ENCODE measurements at places on chromosomes 11 and 22.
A peak's percentile ranks its signal among the peaks of the same experiment; 100 is the strongest.

- H3K4me1 ChIP-seq: peaks cover 26% of the 10 kb centered on the region
- DNase-seq: no peak
- no peak overlapping the region for H3K4me3 ChIP-seq
- H3K36me3 ChIP-seq: no peaks in the 10 kb centered on the region
- H3K27me3 ChIP-seq: no peaks in the 10 kb centered on the region
Observed at GRCh38 chr22:46522797-46523196, 14.6 kb downstream of the CELSR1 start.

DNA sequence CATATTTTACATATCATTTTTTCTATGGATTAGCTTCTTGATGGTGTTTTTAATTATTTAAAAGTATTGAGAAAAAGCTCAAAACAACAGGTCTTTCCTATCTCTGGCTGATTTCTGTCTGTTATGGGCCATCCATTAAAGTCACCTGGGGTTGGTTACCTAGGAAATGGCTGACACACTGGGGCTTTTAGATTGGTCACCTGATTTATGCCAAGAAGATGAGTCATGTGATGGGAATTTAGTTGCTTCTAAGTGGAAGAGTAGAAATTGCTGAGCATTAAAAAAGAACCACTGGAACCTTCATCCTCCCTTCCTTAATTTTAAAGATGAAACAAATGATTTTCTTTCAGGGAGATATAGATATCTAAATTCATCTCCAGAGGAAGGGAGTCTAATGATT, 48.8 kb upstream of the LARGE1 start:
- no peaks in the 10 kb centered on the region for H3K36me3 ChIP-seq
- peak; percentile 1 for DNase-seq
- no peak overlapping the region for H3K4me3 ChIP-seq
- H3K27ac ChIP-seq: no peak overlapping the region
- no peaks in the 10 kb centered on the region for H3K27me3 ChIP-seq
- no peaks in the 10 kb centered on the region for H3K4me1 ChIP-seq

- DNase-seq: no peak
- H3K4me1 ChIP-seq: peaks cover 13% of the 10 kb centered on the region
- H3K27ac ChIP-seq: peak overlapping the region; percentile 38
- no peaks in the 10 kb centered on the region for H3K27me3 ChIP-seq
- H3K36me3 ChIP-seq: peaks cover 11% of the 10 kb centered on the region
- H3K4me3 ChIP-seq: no peak overlapping the region
Observed at GRCh38 chr11:46674463-46675287, 25.7 kb downstream of the ARHGAP1 start.

DNA sequence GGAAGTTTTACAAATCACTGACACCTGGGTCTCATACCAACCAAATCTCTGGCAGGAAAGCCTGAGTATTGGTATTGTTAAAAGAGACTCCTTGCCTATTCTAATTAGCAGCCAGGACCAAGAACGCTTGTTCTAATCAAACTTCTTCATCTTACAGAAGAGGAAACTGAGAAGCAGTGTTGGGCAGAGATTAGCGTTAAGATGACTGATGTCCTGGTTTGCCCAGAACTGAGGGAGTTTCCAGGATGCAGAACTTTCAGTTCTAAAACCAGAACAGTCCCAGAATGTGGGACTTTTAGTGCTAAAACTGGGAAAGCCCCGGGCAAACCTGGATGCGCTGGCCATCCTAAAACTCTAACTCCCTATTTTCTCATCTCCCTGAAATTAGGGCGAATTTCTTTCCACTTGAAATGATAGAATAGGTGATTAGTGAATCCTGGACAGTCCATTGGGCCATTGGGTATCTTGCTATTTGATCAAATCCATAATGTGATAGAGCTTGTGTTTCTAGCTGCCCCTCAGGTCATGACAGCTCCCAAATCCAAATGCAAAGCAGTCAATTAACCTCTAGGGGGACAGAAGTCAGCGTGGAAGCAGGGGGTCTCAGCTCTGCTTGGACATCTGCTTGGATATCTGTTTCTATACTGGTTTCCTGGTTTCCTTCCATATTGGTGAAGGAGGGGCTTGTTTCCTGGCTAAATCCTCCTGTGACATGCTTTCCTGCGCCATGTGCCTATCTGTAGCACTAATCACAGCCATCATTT, 16.0 kb upstream of the TMPRSS13 start:
- H3K4me1 ChIP-seq: 0 out of 2 replicates have a peak, but pooled peaks cover 4% of the 10 kb centered on the region
- H3K36me3 ChIP-seq: no peaks in the 10 kb centered on the region
- peaks cover 19% of the 10 kb centered on the region for H3K27me3 ChIP-seq
- no peak overlapping the region for H3K27ac ChIP-seq
- no peak for DNase-seq

DNA sequence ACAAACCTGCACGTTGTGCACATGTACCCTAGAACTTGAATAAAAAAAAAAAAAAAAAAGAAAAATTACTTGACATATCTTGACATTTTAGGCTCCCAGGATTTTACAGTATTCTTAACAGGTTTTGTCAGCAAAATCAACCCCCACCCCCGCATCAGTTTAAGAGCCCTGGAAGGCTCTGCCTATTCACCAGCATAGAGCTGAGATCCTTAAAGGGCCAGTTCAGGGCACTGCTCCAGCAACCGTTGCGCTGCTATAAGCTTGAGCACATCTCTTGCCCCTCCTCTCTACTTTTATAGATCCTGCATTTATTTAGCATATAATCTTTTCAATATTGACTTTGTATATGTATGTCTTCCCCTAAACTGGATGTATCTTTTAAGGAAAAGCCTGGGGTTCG, 697 bp upstream of the PAFAH1B2 start:
- peaks cover 15% of the 10 kb centered on the region for H3K36me3 ChIP-seq
- H3K27me3 ChIP-seq: no peaks in the 10 kb centered on the region
- DNase-seq: peak; percentile 68
- H3K4me3 ChIP-seq: peak overlapping the region; percentile 81

GRCh38 chr11:22169833-22170232, 23.1 kb upstream of the ANO5 start:
- no peaks in the 10 kb centered on the region for H3K27me3 ChIP-seq
- H3K36me3 ChIP-seq: no peaks in the 10 kb centered on the region
- H3K4me3 ChIP-seq: no peak overlapping the region
- peak; percentile 5 for DNase-seq
- no peak overlapping the region for H3K27ac ChIP-seq
- no peaks in the 10 kb centered on the region for H3K4me1 ChIP-seq

DNA sequence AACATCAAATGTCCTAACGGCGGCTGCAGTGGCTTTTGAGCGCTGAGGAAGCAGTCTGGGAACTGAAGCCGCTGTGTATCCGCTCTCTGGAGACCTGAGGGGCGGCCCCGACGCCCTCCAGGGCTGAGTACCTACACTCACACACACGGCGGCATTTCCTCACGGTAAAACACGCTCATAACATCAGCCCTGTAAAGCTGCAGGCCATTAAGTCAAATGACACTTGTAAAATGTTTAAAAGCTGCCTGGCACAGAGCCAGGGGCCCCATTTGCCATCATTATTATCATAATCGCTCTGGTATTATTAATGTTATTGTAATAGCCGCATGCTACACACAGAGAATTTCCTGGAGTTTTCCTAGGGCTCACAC, 5.1 kb downstream of the CARS1 start:
- no peaks in the 10 kb centered on the region for H3K27me3 ChIP-seq
- no peak for DNase-seq
- H3K36me3 ChIP-seq: no peaks in the 10 kb centered on the region

- H3K4me3 ChIP-seq: no peak overlapping the region
- no peaks in the 10 kb centered on the region for H3K27me3 ChIP-seq
- H3K4me1 ChIP-seq: peaks cover 49% of the 10 kb centered on the region
- peaks cover 28% of the 10 kb centered on the region for H3K36me3 ChIP-seq
- peak overlapping the region; percentile 87 for H3K27ac ChIP-seq
- DNase-seq: peak; percentile 46
Observed at GRCh38 chr11:69655479-69656428, 14.8 kb downstream of the CCND1 start.

DNA sequence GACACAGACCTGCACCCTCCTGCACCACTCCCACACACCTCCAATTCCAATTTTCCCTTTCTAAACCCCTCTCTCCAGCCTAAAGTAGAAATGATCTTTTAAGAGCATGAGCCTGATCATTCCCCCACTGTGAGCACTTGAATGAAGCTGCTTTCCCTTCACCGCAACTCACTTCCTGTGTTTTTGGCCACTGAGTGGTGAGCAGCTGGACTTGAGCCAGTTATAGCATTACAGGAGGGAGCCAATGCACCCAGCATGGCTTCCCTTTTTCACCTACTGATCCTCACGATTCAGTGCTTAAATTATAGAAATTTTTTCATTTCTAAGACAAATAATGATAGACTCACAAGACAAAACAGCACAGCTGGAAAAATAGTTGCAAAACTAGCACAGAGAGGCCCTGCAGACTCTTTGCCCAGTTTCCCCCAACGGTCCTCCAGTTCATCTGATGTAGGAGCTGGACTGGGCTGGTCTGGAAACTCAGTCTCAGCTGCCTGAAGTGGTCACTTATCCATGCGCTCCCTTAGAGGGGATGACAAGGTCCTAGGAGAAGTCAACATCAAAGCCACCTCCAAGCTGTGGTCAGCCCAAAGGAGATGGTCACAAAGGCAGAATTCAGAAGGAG, 9.7 kb upstream of the APOL4 start:
- no peak for DNase-seq
- peaks cover 24% of the 10 kb centered on the region for H3K27me3 ChIP-seq
- no peaks in the 10 kb centered on the region for H3K36me3 ChIP-seq

GRCh38 chr22:46905415-46905814, 143.0 kb downstream of the TBC1D22A start:
- no peaks in the 10 kb centered on the region for H3K4me1 ChIP-seq
- no peaks in the 10 kb centered on the region for H3K27me3 ChIP-seq
- DNase-seq: no peak
- no peak overlapping the region for H3K27ac ChIP-seq
- no peaks in the 10 kb centered on the region for H3K36me3 ChIP-seq

DNA sequence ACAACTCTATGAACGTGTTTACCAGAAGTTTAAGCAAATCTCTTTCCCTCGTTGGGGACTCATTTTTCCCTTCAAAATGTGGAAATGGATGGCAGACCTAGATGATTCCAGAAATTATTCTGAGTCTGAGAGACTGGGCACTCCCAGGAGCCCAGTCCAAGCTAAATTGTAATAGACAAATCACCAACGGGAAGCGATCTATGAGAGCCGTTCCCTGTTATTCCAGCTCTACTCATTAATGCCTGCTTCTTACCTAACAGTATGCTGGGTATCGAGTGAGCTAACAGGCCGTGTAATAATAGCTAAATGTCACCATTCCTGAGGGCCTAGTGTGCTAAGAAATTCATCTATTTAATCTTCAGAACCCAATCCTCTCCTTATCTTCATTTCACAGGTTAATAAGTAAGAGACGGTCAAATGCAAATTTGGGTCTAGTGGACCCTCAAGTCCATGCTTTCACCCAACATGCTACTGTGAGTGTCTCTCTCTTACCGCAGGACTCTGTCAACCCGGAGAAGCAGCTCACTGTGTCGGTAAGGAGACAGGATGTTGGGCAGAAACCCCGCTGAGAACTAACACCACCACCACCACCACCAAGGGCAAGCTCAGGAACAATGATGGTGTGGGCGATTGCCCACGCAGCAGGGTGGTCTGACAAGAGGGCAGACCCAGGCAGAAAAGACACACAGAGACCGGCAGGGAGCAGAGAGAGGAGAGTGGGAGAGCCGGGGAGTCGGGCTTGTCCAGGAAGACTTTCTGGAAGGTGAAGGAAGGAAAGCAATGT, 57.1 kb upstream of the TIMP3 start:
- H3K27me3 ChIP-seq: no peaks in the 10 kb centered on the region
- DNase-seq: no peak
- H3K27ac ChIP-seq: no peak overlapping the region
- no peaks in the 10 kb centered on the region for H3K4me1 ChIP-seq
- H3K4me3 ChIP-seq: no peak overlapping the region
- H3K36me3 ChIP-seq: no peaks in the 10 kb centered on the region

GRCh38 chr11:94730153-94730552, 38.0 kb upstream of the AMOTL1 start:
- no peaks in the 10 kb centered on the region for H3K36me3 ChIP-seq
- no peak overlapping the region for H3K4me3 ChIP-seq
- no peak for DNase-seq
- no peaks in the 10 kb centered on the region for H3K27me3 ChIP-seq
- peaks cover 78% of the 10 kb centered on the region for H3K4me1 ChIP-seq

DNA sequence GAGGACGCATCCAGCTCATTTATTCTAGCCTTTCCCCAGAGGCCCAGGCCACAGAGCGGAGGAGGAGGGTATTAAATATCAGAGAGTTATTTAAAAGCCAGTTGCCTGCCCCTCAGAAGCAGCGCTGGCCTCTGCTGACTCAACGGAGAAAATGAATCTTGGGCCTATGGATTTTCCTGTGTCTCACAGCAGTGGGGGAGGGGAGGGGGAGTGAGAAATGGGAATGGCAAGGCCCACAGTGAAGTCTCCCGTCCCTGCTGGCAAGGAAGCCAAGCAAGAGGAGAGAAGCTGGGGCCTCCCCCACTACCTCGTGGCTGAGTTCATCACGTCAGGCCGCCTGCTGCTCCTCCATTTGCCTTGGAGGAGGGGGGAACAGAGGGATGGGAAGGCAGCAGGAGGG, 4.5 kb upstream of the TPBGL start:
- peaks cover 28% of the 10 kb centered on the region for H3K27me3 ChIP-seq
- no peak overlapping the region for H3K27ac ChIP-seq
- no peak overlapping the region for H3K4me3 ChIP-seq
- no peaks in the 10 kb centered on the region for H3K36me3 ChIP-seq
- DNase-seq: no peak

GRCh38 chr11:17528906-17529843, 15.0 kb downstream of the USH1C start:
- peaks cover 40% of the 10 kb centered on the region for H3K27me3 ChIP-seq
- H3K36me3 ChIP-seq: no peaks in the 10 kb centered on the region
- no peak overlapping the region for H3K4me3 ChIP-seq
- H3K4me1 ChIP-seq: no peaks in the 10 kb centered on the region
- H3K27ac ChIP-seq: no peak overlapping the region
- DNase-seq: no peak

- H3K27ac ChIP-seq: peak within 1 kb of the TSS; percentile 23
- no peaks in the 10 kb centered on the region for H3K27me3 ChIP-seq
- DNase-seq: peak; percentile 97
Observed at GRCh38 chr11:73597956-73598718, at the start of gene FAM168A. Gene FAM168A (minus strand): TSS chr11:73598112. CDS start chr11:73468474, 129,638 bp downstream.

GRCh38 chr11:131095511-131096185, 179.4 kb upstream of the SNX19 start:
- no peak for DNase-seq
- no peak overlapping the region for H3K27ac ChIP-seq
- peaks cover 9% of the 10 kb centered on the region for H3K27me3 ChIP-seq
- peaks cover 19% of the 10 kb centered on the region for H3K4me1 ChIP-seq
- H3K4me3 ChIP-seq: no peak overlapping the region

Data from PC-3 (cell line).